Naive B cell (primary cell): ENCODE measurements at places on chromosomes 6 and 20. TPM values are rescaled to one million over a fixed set of nuclear protein-coding genes. Genes with fewer than 3 reads are reported as not detected.

The COL12A1 gene
- not detected for polyA plus RNA-seq

The OOEP gene
- not detected for polyA plus RNA-seq

The CRIP3 gene
- polyA plus RNA-seq = 3.2 TPM

The FAM209A gene
- 0.84 TPM for polyA plus RNA-seq

The PDE7B gene
- 2.6 TPM for polyA plus RNA-seq

The ULBP1 gene
- polyA plus RNA-seq = not detected

The ADTRP gene
- polyA plus RNA-seq = not detected

The WFDC9 gene
- polyA plus RNA-seq = not detected

The TREM2 gene
- polyA plus RNA-seq = 0.57 TPM

GRCh38 chr6:158044525-158044888 lies 62.8 kb downstream of the SYNJ2 start:
- H3K27me3 ChIP-seq = no peaks in the 10 kb centered on the region
- H3K27ac ChIP-seq = no peak overlapping the region
- no peak for DNase-seq
- H3K4me1 ChIP-seq = no peaks in the 10 kb centered on the region
- H3K4me3 ChIP-seq = no peak overlapping the region
- H3K36me3 ChIP-seq = no peaks in the 10 kb centered on the region

DNA sequence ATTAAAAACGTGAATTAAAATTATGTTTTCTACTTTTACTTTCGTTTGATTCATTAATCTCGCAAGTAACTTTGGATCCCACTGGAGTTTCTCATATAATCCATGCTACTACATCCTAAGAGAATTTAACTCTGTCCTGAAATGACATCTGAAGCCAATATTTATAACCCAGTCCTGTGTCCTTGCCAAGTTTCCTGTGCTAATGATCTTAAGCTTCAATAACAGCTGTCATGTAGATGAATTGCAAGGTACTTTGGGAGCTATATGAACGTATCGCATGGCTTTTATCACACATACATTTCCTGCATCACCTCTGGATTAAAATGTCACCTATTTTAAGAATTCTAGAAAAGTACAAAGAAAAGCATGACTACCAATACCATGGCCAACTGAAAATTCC lies 833.8 kb upstream of the CITED2 start:
- H3K4me3 ChIP-seq = no peak overlapping the region
- DNase-seq = no peak
- no peak overlapping the region for H3K27ac ChIP-seq
- no peaks in the 10 kb centered on the region for H3K27me3 ChIP-seq
- no peaks in the 10 kb centered on the region for H3K36me3 ChIP-seq
- no peaks in the 10 kb centered on the region for H3K4me1 ChIP-seq

- no peaks in the 10 kb centered on the region for H3K36me3 ChIP-seq
- H3K27me3 ChIP-seq = no peaks in the 10 kb centered on the region
- no peaks in the 10 kb centered on the region for H3K4me1 ChIP-seq
- no peak for DNase-seq
- H3K4me3 ChIP-seq = no peak overlapping the region
Measured at GRCh38 chr20:7090811-7091210, 323.3 kb downstream of the BMP2 start.

GRCh38 chr20:51906679-51907078 lies 104.4 kb upstream of the SALL4 start:
- peaks cover 6% of the 10 kb centered on the region for H3K27me3 ChIP-seq
- H3K36me3 ChIP-seq = no peaks in the 10 kb centered on the region
- no peak for DNase-seq
- no peaks in the 10 kb centered on the region for H3K4me1 ChIP-seq

DNA sequence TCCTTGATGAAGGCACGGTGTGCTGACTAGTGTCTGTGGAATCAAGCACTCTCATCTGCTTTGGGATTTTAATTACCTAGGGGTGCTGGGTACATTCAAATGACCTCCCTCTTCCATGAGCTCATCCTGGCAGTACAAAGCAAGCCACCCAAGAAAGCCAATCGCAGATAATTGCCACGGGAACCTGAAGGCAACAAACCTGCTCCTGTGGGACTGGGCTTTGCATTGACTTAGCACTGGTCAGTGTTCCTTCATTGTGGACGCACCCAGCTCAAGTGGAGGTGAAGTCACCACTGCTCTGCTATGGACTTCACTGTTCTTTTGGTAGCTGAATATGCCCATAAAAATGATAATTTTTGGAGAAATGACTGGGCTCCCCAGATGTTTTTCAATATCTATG lies 261.6 kb upstream of the FERMT1 start:
- H3K4me3 ChIP-seq = no peak overlapping the region
- no peak for DNase-seq
- no peaks in the 10 kb centered on the region for H3K27me3 ChIP-seq
- no peak overlapping the region for H3K27ac ChIP-seq

DNA sequence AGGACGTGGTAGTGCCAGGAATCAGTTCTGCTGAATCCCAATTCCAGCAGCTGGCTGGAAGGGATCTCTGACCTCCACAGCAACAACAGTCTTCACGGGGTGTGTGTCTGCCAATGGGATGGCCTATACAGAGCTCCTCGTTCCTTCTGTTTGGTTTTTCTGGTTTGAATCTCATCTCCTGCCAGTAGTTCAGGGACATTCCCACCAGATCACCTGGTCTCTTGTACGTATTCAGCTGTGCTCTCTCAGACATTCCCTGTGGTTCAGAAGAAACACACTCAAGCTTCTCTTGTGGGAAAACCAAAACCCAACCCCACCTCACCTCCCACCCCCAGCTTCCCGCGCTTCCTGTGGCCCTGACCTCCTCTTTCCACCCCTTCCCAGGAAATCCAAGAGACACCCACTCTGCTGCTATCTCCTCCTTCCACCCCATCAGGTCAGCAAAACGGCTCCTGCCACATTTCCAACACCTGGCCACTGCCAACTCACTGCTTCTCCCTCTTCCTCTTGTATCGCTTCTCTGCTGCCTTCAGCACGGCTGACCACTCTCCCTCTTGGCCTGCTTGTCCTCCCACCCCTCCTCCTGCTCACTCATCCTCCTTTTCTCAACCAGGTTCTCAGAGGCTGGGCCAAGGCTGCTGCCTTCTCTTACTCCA lies 63.3 kb upstream of the PTGIS start:
- peaks cover 5% of the 10 kb centered on the region for H3K36me3 ChIP-seq
- DNase-seq = no peak
- H3K4me1 ChIP-seq = peaks cover 22% of the 10 kb centered on the region
- peaks cover 5% of the 10 kb centered on the region for H3K27me3 ChIP-seq
- H3K4me3 ChIP-seq = peak overlapping the region; percentile 2

GRCh38 chr6:152184917-152185574 lies 377.6 kb downstream of the ESR1 start:
- H3K4me3 ChIP-seq = peak overlapping the region; percentile 92
- peak overlapping the region; percentile 95 for H3K27ac ChIP-seq
- peaks cover 32% of the 10 kb centered on the region for H3K36me3 ChIP-seq
- DNase-seq = peak; percentile 27
- H3K4me1 ChIP-seq = peaks cover 69% of the 10 kb centered on the region
- H3K27me3 ChIP-seq = no peaks in the 10 kb centered on the region

- no peaks in the 10 kb centered on the region for H3K4me1 ChIP-seq
- H3K4me3 ChIP-seq = no peak overlapping the region
- H3K27me3 ChIP-seq = no peaks in the 10 kb centered on the region
- no peak overlapping the region for H3K27ac ChIP-seq
- DNase-seq = no peak
Measured at GRCh38 chr6:122033564-122034181, 365.8 kb upstream of the HSF2 start.
